ENCODE measurements at places on chromosomes 6 and 20. TPM values are rescaled to one million over a fixed set of nuclear protein-coding genes. Genes with fewer than 3 reads are reported as not detected.

PRSS16 gene
- 0.19 TPM for total RNA-seq

HMGCLL1 gene
- 0.29 TPM for total RNA-seq

DNA sequence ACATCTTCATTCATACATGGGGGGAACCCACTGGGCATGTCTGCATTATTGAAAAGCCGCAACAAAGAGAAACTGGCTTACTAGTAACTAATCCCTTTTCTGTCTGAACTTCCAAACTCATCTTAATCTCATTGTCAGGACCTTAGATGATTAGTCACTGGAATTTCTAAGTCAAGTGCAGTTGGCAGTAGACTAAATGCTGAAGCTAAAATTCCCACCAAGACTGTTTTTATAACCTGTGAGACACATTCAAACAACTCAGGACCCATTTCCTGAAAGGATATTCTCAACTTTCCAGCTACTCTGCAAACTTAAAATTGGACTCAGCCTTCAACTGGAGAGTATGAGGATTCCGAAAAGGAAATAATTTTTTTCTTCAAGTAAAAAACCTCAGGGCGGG, 94.8 kb upstream of the SCAF8 start:
- no peak for DNase-seq

- DNase-seq: no peak
Observed at GRCh38 chr6:40717411-40718057, 130.4 kb upstream of the LRFN2 start.

- DNase-seq: no peak
Observed at GRCh38 chr20:53582574-53583351, 10.9 kb downstream of the ZNF217 start.

DNA sequence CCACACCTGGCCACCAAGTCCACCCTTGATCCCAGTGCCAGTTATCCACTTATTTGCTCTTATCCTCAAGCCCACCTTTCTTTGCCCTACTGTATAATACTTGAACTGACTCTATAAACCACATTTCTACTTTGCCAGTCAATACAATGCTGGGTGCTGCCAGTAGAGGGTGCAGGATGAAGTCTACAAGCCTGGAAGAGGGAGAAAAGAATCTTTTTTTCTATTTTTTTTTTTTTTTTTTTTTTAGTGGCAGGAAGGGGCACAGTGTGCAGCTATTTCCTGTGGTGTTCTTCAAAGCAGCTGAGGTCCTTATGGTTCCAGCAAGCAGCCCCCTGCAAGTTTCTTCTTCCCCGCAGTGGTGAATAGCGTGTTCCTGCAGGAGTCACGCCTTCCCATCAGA, 22.2 kb upstream of the GABRR1 start:
- DNase-seq: no peak

Measured in mesenteric fat pad (tissue), 1 donor.